ENCODE measurements at places on chromosomes 12 and 14.

GRCh38 chr12:51942501-51943000 lies 8.9 kb upstream of the ACVR1B start:
- ATAC-seq: no peak

DNA sequence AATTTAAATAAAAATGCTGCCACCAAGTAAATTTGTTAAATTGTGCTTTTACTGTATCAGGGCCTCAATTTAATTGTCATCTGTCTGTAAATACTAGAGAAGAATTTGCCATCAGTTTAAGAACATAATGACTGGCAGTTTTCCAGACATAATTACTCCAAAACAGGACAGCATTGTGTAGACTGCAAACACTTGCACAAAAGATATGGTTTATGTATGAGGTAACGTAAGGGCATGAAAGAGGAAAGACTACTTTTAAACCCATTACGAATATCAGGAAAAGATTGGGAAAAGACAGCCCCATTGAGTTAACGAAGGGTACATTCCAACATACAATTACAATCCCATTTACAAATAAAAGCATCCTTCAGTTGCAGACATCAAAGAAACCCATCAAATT lies 59.8 kb upstream of the KRR1 start:
- no peak for ATAC-seq

DNA sequence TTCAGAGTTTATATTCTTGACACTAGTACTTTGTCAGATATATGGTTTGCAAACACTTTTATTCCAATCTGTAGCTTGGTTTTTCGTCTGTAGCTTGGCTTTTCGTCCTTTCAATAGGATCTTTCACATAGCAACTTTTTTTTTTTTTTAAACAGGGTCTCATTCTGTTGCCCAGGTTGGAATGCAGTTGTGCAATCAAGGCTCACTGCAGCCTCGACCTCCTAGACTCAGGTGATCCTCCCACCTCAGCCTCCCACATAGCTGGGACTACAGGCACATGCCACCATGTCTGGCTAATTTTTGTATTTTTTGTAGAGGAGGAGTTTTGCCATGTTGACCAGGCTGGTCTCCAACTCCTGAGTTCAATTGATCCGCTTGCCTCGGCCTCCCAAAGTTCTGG lies 460.4 kb upstream of the SOX5 start:
- no peak for ATAC-seq

GRCh38 chr14:22923746-22924145 lies 4.8 kb upstream of the RBM23 start:
- no peak for ATAC-seq

DNA sequence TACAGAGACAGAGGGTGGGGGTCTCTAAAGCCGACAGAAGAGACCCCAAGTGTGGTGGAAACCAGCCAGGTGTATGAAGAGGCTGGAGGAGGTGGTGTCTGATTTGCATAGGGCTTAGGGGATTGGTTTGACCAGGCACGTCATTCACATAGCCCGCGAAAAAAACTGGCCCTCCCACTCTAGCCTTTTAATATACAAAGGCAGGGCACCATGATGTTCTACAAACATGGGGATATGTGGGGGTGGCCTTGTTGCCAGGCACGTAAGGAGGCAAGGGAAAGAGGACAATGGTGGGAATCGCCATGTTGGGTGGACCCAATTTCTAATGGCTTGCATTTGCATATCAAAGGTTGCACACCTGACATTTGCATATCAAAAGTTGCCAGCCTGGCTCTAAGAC lies 13.2 kb downstream of the LALBA start:
- no peak for ATAC-seq

GRCh38 chr12:32505067-32505945 lies 105.9 kb downstream of the FGD4 start:
- ATAC-seq: no peak

GRCh38 chr14:96118391-96118790 lies 79.2 kb downstream of the C14orf132 start:
- ATAC-seq: no peak
